ENCODE measurements at places on chromosomes 13 and 19. TPM values are rescaled to one million over a fixed set of nuclear protein-coding genes. Genes with fewer than 3 reads are reported as not detected.

DNA sequence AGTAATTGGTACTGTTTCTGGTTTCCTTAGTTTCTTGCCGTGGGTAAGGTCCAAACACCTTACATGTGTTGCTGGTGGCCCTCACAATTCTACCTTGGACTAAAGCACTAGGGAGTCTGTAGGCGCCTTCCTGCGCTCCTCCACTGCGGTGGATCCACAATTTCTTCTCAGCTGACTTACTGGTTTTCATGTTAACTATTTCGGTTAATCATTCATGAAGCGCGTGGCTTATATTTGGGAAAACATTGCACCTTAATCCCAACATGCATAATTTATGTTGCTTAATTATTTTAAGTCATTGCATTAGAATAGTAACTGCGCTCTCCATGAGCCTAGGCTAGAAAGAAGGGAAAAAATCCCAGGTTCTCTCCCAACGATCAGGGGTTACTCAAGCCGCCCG lies 37.7 kb downstream of the ARHGEF7 start:
- no peak for DNase-seq

- DNase-seq: peak; percentile 37
Observed at GRCh38 chr19:38095411-38096308, 128.4 kb downstream of the DPF1 start.

GRCh38 chr13:50421473-50422130 lies 406.4 kb downstream of the KCNRG start:
- no peak for DNase-seq

- DNase-seq: peak; percentile 28
Observed at GRCh38 chr13:113914333-113915011, 50.6 kb upstream of the GAS6 start.

DNA sequence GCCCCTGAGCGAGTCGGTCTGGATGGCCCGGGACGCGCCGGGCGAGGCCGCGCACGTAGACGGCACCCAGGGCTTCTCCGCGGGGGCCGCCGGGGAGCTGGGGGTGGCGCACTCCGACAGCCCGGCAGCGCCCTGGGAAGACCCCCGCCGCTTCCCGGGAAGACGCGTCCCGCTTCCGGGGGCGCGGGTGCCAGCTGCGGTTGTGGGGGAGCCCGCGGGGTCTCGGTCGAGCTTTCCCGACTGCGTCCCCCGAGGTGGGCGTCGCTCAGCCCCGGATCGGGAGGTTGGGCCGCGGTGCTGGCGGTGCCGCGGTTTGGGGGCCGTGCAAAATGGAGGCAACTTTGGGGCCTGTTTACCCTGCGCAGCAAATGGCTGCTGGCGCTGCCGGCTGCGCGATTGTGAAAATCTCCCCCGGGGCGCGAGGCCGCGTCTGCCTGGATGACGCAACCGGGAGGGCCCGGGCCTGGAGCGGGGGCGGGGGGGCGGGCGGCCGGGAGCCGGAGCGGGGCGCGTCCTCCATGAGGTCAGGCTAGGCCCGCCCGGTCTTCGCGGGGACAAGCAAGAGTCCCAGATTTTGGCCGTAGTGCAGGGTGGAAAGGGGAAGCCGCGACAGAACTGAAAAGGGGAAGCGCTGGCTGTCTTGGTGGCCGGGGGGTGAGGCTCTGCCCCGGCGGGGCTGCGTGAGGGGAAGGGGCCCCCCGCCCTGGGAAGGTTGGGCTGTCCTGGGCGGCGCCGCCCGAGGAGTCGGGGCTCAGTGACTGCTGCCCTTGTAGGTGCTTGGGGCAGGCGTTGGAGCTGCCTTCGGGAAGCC lies 11.3 kb downstream of the PEAK3 start:
- peak; percentile 75 for DNase-seq

DNA sequence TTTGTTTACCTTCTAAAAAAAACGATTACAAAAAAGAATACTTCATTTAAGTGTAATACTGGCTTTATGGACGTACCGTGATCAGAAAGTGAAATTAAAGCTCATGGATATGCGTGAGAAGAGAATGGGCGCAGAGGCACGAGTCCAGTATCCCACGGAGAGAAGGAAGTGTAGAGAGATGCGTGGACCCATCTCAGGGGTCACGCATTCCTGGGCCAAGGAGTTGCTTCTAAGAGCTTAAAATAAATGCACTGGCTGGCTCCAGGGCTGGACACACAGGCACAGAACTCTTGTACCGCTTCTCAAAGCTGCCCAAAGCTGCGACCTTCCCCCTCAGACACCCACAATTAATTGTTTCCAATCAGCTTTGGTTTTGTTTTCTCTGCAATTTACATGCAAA lies 8.7 kb upstream of the SPC24 start:
- no peak for DNase-seq

- DNase-seq: no peak
Observed at GRCh38 chr19:36041831-36042230, 9.2 kb upstream of the CLIP3 start.

DNA sequence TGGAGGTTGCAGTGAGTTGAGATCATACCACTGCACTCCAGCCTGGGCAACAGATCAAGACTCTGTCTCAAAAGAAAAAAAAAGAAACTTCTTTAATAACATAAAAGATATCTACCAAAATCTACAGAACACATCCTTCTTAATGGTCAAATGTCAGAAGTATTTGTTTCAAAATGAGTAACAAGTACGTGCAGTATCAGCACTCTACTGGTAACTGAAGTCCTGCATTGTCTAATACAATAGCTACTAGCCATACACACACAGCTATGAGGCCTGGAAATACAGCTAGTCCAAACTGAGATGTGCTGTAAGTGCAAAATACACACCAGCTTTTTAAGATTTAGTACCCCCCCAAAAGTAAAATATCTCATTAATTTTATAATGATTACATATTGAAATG lies 88.1 kb downstream of the TSC22D1 start:
- DNase-seq: no peak

Gene NXNL1
- total RNA-seq: not detected

Gene FCAR
- total RNA-seq: not detected

Gene KANK3
- total RNA-seq: 2.3 TPM

DNA sequence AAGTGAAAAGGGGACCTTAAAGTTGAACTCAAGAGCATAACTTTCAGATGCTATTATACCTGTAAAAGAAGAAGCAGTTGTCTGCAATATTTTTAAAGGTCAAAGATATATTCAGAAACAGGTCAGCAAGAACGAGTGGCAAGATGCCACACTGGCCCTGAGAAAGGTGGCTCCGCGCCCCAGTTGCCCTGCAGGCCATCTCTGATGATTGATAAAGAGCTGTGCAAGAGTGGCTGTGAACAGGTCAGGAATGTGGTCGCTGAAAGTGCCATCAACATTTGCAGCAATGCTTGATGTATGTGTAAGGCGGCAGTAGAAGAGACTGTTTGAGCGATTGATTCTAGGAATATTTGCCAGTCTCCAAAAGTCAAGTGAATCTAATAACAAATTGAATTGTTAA lies 664.2 kb upstream of the SLC10A2 start:
- no peak for DNase-seq

DNA sequence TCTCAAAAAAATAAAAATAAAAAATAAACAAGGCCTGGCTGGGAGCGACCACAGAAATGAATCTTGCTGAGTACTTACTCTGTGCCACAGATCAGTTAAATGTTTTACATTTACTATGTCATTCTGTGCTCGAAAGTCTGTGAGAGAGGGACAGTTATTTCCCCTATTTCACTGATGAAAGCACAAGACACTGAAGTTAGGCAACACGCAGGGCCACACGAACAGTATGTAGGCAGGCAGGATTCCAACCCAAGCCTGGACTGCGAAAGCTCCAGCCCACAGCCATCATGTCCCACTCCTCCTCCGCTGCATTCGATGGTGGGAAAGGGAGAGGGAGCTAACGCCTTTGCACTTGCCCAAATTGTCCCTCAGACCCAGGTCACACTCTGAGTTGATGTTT lies 34.2 kb downstream of the RUBCNL start:
- no peak for DNase-seq

Gene NKPD1
- 0.54 TPM for total RNA-seq

DNA sequence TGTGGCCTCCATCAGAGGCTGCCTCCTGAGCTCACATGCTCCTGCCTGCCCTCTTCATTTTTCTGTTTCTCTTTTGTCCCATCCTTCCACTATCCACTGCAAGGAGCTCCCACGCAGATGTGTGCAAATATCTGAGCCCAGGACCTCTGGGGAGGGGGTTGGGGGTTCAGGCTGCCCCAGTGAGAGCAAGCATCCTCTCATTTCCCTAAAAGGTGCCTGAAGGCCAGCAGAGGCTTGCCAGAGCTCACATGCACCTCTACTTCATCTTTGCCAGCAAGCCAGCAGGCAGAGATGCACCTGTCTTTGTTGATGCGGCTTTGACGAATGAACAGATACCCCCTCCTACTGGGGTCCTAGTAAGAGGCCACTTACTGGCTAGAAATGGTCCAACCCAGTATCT lies 128.8 kb downstream of the FGF9 start:
- no peak for DNase-seq

Gene IRGC
- not detected for total RNA-seq

- no peak for DNase-seq
Observed at GRCh38 chr13:21979161-21979806, 308.4 kb downstream of the FGF9 start.

Gene IGSF23
- not detected for total RNA-seq

GRCh38 chr19:8001995-8002849 lies 3.2 kb downstream of the ELAVL1 start:
- DNase-seq: peak; percentile 91

Gene TEKTIP1
- total RNA-seq: 2.6 TPM

DNA sequence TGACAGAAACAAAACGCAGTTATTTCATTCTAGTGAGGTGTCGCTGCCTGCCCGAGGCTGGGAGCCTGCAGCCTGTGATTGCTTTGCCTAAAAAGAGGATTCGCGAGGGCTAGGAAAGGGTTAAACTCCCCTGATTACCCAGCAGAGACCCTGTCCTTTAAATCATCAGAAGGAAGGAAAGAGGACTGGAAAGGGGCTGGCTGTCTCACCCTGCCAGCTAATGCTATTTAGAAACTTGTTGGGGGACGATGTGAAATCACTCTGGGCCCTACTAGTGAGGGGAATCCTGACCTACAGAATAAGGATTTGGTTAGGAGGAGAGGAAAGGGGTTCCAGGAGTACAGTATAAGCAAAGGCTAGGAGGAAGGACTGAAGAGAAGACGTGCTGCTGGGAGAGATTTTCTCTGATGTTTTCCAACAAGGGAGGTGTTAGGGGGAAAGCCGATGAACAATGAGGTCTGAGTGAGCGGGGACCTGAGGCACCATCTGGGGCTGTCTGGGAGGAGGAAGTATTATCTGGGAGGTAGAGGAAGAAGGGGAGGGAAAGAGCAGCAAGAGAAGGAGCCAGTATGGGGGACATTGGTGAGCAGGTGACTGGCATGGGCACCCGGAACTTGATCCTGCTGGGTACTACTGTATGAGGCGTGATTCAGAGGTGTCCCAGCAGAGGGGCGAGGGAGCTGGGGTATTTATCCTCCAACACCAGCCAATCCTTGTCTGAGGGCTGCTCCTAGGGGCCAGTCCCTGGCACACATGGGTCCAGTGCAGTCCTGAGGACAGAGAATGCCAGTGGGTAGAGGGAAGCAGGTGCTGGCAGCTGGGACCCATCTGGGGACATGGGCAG lies 55.7 kb upstream of the PTPRS start:
- no peak for DNase-seq

DNA sequence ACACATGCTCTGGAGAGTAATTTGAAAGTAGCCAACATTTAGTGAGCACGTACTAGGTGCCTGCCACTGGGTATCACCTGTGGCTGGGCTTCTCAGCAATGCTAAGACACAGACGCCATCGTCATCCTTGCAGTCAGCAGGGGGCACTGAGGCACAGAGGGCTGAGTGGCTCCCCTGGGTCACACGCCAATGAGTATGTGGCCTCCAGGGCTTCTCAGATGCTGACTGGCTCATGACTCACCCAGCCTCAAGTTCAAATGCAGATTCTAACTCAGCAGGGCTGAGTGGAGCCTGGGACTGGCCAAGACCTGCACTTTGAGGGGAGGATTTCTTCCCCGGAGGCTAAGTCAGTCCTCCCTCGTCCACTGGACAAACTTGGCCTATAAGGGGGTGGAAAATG lies 115.1 kb upstream of the CACNA1A start:
- DNase-seq: no peak

Gene C19orf81
- 3.5 TPM for total RNA-seq

Measured in mesothelial cell of epicardium (in vitro differentiated cells).